Stimulated activated CD4-positive, alpha-beta T cell treated with anti-CD3 and anti-CD28 coated beads, Interleukin-15, amount 100 ng/mL, for 48 hours (primary cell): ENCODE measurements at places on chromosomes 12 and 14.

DNA sequence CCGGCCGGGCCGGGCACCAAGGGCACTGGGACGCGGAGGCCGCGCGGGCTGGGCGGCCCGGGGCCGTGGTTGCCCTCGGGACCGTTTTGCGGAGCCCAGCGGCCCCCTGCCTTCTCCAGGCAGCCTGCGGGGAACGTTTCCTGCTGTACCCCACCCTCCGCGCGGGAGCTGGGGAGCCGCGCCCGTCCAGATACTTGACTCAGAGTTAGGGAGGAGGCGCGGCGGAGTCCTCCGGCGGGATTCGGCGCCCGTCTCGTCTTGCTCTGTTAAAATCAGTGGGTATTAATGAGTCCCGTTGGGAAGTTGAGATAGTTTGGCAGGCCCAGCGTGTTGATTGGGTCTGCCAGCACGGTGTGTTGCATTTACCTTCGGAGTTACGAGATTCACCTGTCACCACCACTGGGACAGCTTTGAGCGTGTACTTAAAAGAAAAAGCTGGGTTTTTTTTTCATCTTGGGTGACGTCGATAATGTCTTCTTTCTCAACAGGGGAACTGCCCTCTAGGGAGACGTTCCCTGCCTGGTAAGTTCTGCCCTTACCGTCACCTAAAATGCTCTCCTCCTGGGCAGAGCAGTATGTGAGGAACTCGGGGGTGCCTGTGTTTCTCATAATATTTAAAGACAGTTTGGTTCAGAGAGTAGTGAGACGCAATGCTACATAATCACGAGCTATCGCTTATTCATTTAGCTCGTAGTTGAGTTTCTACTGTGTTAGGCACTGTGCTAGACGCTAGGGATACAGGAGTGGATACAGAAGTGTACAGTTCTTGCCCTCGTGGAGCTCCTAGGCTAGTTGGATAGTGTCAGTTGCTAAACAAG lies 596 bp downstream of the DLST start:
- peak; percentile 34 for DNase-seq

- DNase-seq: no peak
These were observed 17.7 kb upstream of the ASCL1 start for GRCh38 chr12:102939670-102940222.

GRCh38 chr14:67228325-67228984 lies 12.8 kb upstream of the PALS1 start:
- no peak for DNase-seq

- DNase-seq: no peak
These were observed 15.1 kb downstream of the EPYC start for GRCh38 chr12:90989686-90990111.

GRCh38 chr12:108643941-108644810 lies 10.5 kb upstream of the SELPLG start:
- no peak for DNase-seq

GRCh38 chr12:125418902-125419564 lies 353.8 kb downstream of the AACS start:
- DNase-seq: no peak

DNA sequence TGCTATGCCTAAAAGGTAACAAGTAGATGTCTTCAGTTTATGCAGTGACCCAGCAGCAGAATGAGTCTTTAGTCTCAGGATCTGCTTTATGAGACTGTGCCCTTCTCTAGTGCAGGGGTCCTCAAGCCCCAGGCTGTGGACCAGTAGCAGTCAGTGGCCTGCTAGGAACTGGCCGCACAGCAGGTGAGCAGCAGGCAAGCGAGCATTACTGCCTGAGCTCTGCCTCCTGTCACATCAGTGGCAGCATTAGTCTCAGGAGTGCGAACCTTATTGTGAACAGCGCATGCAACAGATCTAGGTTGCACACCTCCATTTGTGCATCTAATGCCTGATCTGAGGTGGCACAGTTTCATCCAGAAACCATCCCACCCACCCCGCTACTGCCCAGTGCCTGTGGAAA lies 38.4 kb downstream of the LRP6 start:
- DNase-seq: no peak

DNA sequence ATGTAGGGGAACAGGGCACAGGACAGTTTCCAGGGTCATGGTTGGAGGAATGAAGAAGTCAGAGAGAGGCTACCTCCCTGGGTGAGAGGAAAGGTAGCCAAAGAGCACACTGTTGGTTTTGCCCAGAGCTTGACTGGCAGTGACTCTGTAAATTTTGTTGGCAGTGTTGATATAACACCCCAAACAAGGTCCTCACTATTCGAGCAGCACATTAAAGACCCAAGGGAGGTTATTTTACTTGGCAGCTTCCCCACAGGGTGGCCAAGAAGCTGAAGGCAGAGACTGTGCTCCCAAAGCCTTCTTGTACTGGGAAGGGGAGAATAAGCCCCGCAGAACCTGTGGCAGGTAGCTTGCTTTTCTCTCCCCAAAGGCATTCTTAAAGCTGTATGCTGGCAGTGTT lies 40.6 kb downstream of the WSCD2 start:
- no peak for DNase-seq

GRCh38 chr14:64948612-64949210 lies 6.2 kb upstream of the GPX2 start:
- no peak for DNase-seq

GRCh38 chr12:102095677-102096263 lies 24.1 kb downstream of the NUP37 start:
- DNase-seq: no peak

GRCh38 chr12:48824905-48825304 lies 6.6 kb downstream of the CACNB3 start:
- no peak for DNase-seq

DNA sequence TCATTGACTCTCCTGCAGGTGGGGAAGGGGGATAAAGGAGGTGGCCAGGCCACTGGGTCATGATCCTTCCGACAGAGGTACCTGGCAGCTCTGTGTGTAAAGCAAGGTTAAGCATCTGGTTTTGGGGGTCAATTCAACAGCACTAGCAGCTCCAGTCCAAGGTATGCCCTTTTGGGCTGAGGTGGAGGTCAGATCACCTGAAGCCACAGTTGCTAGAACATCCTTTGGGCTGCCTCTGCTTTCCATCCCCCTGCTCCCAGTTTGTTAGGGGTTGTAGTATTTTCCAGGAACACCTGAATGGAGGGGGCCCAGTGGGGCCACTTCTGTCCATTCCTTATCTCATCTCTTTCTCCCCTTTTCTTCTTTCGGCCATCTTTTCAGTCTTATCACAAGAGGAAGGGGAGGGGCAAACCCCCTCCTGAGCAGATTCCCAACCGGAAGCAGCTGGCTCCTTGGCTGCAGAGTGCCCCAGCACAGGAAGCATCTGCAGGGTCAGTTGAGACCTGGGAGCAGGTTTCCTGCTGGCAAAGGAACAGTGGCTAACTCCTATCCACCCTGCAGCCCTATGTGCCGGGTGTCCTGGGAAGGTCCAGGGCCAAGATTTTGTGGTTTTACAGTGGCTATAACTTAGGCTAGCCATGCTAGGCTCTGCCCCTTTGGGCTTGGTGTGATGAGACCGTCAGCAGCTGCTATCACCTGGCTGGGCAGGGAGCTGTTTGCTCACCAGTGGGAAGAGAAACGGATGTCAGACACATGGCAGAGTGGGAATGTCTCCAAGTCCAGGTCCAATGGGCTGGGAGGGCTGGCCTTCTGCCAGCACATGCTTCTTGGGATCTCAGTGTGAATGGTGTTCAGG lies 40.2 kb downstream of the SH2B3 start:
- no peak for DNase-seq

DNA sequence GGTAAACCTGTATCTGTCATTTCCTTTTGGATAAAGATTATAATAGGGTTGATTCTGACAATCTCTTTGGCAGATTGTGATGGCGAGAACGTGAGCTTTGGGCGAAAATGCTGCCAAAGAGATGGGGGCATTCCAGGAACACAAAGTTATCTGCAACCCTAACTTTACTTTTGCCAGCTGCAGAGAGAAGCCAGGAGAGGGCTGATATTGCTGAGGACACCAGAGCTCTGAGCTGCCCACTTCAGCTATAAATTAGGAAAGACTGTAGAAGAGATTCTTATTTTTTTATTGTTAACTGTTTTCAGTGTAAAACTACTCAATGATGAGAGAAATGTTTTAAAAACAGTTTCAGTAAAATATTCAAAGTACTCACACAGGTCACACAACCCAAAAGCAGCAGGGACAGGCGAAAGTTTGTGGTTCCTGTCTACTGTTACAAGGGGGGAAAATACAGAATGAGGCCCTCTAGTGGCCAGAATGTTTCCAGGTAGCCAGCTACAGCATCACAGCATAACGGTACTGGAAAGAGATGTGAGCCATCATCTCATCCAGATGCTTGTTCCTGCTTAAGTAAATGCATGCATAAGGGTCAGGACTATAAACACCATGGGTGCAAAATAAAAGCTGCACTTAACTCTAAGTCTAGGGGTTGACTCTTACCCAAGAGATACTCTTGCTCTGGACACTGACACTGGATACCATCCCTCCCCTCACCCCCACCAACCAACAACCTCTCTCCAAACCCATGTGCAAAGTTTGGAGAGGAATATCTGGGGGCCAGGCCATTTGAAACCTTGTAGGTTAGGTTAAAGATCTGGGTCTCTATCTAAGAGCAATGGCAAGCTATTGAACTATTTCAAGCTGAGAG lies 498.4 kb downstream of the RMST start:
- no peak for DNase-seq

- DNase-seq: no peak
These were observed 75.5 kb downstream of the AVPR1A start for GRCh38 chr12:63075376-63076060.

DNA sequence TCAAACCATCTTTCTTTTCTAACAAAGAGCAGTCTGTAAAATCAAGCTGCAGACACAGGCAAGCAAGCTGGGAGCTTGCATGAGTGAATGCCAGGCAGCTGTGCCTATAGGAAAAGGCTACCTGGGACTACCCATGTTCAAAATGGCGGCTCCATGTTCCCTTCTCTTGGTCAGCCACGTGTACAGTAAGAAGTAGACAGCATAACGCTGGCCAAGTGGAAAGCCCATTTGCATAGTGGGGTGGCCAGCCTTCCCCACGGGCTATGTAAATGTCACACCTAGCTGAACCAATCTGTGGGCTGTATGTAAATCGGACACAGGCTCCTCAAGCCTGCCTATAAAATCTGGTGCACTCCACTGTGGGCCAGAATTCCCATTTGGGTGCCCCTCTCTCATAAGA lies 117.1 kb downstream of the SYT10 start:
- DNase-seq: no peak

DNA sequence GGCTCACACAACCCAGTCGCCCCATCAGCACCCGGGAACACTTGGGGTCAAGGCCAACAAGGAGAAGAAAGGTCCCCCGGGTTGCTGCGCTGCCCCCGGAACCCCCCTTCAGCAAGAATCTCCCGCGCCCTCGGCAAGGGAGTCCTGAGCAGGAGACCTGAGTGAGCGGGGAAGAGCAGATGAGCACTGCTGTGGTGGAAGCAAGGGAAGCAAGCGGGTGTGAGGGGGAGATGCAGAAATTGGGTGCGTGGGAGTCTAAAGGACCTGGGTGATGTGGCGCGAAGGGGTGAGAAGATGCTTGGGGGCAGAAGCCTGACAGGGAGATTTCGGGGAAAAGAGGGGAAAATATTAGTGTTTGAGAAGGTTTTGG lies 105.5 kb upstream of the PRB2 start:
- no peak for DNase-seq

DNA sequence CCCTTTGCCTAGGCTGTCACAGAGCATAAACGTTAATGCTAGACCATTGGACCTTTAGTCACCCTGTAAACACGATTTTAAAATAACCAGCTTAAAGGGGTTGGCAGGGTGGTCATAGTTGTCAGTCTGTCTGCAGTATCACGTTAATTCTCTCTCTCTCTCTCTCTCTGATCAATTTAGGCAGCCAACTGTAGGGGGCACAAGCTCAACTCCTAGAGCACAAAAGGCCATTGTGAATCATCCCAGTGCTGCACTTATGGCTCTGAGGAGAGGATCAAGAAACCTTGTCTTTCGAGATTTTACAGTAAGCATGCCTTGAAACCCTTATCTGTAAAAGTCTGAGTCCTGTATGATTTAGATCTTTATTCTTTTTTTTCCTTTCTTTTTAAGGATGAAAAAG lies 97.1 kb downstream of the SCAF11 start:
- no peak for DNase-seq

GRCh38 chr12:131332224-131332623 lies 378.5 kb downstream of the ADGRD1 start:
- DNase-seq: no peak

DNA sequence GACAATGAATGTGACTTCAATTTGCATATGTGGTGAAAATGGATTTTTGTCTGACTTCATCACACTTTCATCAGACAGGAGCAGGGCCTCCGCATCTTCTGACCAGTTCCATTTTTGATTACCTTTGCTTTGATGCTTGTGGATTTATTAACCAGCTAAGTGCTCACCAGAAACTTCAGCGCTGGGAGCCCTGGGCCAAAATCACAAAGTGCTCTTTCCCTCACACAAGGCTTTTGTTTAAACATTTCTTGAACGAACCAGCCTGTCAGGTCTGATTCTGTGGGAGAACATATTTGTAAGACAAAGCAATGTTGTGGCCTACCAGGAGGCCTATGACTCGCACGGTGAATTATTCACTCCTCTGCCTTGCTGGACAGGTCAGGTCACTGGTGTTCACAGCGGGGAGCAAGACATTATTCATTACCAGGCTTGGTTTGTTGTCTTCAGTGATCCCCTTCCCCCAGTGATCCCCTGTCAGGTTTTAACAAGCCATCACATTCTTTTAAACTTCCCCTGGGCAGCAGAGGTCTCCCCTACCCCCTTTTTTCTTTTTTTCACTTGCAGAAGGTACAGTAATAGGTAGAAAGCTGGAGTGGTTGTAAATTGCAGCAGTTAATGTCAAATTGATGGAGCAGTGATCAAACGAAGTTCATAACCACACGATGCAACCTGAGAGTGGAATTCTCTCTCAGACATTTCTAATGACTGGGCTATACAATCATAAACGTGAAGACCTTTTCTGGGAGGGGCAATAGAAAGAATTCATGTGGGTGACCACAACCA lies 167.5 kb upstream of the PRICKLE1 start:
- no peak for DNase-seq

- DNase-seq: no peak
These were observed 13.6 kb upstream of the MLXIP start for GRCh38 chr12:122064780-122065588.

DNA sequence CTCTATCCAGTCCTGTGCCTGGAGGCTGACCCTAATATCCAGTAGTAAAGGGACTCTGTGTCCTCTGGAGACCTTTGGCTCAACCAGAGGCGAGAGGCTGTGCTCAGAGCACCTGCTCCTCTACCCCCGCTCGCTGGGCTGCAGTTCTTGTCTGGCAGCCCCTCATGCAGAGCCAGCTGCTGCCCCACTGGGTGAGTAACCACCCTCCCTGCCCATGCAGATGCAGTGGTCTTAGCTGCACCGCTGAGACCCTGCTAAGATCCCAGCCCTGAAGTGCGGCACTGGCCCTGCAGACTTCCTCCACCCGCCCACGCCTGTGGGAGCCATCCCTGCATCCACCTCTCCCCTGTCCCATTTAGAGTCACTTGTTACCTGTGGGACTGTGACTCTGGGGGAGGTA lies 347.5 kb upstream of the SFSWAP start:
- no peak for DNase-seq
